ENCODE measurements at places on chromosomes 2 and 18. TPM values are rescaled to one million over a fixed set of nuclear protein-coding genes. Genes with fewer than 3 reads are reported as not detected.

The GNAL gene
- 0.38 TPM for total RNA-seq

The DUSP2 gene
- 237 TPM for total RNA-seq

The PAX8 gene
- total RNA-seq, result 2.3 TPM

The TMEM150A gene
- total RNA-seq, result 7.6 TPM

The CPS1 gene
- total RNA-seq, result 2.3 TPM

The XPO1 gene
- 207 TPM for total RNA-seq

- DNase-seq, result no peak
Observed at GRCh38 chr2:177914247-177914646, 158.3 kb downstream of the PDE11A start.

DNA sequence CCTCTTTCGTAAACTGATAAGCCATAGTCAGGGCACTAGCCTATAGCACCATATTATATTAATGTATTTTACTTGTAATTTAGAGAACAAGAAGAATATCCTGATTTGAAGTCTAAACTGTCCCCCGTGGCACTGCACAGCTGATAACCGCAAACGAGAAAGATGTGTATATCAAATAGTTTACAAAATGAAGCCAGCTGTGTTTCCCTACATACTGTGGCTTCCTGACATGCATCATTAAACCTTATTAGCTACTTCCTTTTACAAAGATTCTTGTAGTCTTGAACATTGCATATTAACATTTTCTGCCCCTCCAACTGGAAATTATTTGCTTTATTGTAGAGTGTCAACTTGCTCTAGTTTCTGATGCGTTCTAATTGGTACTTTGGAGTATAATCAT is 153.5 kb upstream of the NFATC1 start:
- no peak for DNase-seq

DNA sequence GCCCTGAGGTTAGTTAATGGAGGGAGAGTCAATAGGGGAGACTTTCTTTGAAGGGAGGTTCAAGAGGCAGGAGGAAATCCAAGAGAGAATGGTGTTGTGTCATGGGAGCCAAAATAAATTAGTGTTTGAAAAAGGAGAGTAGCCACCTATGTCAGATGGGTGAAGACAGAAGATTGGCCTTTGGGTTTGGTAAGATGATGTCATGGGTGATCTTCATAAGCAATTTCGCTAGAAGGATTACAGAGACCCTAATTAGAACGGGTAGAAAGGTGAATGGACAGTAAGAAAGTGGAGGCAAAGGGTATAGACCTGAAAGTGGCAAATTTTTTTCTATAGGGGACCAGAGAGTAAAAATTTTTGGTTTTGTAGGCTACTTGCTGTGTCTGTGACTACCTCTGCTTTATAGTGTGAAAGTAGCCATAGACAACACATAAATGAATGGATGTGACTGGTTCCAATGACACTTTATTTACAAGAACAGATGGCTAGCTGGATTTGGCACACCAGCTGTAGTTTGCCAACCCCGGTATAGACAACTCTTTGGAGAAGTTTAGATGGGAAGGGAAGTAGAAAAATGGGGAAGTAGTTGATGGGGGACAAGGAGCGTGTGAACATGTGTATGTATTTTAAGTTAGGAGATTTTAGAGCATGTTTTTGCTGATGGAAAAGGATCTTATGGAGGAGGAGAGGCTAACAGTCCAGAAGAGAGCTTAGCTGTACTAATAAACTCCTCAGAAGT is 9.3 kb downstream of the STAMBP start:
- no peak for DNase-seq

DNA sequence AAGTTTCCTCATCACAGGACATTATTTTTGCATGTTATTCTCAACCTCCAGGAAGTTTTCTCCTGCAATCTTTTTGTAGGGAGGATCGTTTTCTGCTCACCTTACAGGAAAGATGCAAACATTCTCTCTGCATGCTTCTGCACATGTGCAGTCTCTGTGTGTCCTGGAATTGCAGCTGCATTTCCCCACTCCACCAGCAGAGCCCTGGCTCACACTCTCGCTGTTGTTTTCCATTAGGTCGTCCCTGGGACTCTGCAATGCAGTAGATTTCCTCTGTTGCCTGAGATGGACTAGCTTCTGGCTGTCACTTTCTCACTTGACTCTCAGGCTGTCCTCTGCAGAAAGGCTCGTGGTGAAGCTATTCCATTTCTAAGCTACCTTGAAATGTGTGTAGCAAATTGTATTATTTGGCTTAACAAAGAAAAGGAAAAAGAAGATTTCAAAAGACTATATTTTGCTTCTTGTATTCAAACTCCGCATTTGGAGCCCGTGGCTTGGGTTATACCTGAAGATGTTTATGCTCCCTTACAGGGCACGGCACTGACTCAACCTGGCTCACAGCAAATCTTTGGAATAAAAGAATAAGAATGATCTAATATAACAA is 346.7 kb downstream of the RAD51AP2 start:
- DNase-seq, result no peak
